Ascending aorta (tissue), 2 donors: ENCODE measurements at places on chromosomes 1 and 21.

GRCh38 chr1:147603986-147604385, 62.7 kb downstream of the BCL9 start:
- DNase-seq = no peak

GRCh38 chr1:243719476-243719875, 130.6 kb downstream of the AKT3 start:
- DNase-seq = no peak

DNA sequence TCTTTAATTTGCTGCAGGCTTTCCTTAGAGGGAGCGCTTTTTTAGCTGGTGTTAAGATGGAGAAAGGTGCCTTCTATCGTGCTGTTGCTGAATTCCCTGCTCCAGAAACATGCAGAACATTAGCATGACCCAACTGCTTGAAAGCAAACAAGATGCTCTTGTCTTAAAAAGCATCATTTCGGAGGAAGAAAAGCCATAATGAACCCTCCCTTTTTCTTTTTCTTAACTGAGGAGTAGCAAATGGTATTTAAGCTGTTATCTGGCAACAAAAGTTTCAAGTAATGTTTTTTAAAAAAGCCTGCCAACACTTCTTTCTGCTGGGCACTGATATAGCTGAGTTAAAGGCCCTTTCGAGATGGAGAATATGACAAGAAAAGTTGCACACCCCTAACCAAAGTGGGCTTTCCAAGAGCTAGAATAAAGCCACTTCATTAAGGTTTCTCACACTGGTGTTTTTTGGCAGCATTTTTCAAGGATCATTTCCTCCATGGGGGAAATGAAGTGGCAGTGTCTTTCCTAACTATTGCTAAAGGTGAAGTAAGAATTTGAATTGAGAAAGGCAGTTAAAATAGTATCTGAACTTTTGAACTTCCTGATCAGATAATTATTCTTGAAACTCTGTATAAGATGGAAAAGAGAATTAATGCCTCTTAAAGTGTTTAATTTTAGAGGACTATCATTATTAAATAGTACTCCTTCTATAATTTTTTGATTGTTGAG, 38.8 kb downstream of the ST6GALNAC5 start:
- DNase-seq = no peak

- DNase-seq = no peak
These were observed 30.1 kb downstream of the ATF3 start for GRCh38 chr1:212638492-212639151.

- DNase-seq = no peak
These were observed 33.1 kb upstream of the LMX1A start for GRCh38 chr1:165389609-165390008.

GRCh38 chr1:147627435-147628110, 42.8 kb downstream of the ACP6 start:
- DNase-seq = peak; percentile 73

GRCh38 chr1:202283379-202283844, 58.3 kb downstream of the UBE2T start:
- no peak for DNase-seq

- no peak for DNase-seq
These were observed 165.6 kb downstream of the NPHP4 start for GRCh38 chr1:5826601-5827000.

- peak; percentile 67 for DNase-seq
These were observed 1.8 kb downstream of the FHL3 start for GRCh38 chr1:38003261-38004250.

- DNase-seq = no peak
These were observed 82.4 kb upstream of the CD1D start for GRCh38 chr1:158098256-158098655.

DNA sequence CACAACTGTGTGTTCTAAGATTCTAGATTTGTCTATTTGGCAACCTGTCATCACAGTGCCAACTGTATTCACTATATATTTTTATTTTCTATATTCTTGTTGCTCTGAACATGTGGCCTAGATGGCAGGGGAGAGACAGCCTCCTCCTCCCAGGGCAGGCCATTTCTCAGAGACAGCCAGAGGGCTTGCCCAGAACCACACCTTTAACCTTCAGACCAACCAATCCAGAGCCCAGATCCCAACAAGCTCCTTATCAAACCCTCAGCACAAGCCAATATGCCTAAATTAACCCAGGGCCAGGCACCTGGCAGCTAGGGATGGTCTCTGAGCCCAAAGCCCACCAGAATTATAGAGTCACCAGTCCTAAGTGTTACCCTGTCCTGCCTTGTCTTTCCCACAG, 19.3 kb downstream of the TRIM11 start:
- no peak for DNase-seq

DNA sequence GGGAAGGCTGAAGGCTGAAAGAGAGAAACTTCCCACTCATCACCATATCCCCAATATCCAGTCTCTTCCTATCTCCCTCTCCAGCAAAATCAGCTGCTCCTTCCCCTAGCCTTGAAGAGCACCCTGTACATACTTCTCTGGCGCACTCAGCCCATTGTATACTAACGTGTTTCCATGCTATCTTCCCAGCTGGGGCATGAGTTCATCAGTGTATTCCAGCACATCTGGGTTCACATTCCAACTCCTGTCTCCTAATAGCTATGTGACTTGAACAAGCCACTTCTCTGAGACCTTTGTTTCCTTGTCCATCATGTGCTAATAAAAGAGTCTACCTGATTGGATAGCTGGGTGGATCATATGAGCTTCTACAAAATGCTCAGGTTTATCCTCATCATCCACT, 51.1 kb upstream of the OLIG2 start:
- DNase-seq = no peak

GRCh38 chr1:183106746-183107145, 79.3 kb upstream of the LAMC2 start:
- no peak for DNase-seq

GRCh38 chr1:198535631-198536030, 4.8 kb downstream of the ATP6V1G3 start:
- no peak for DNase-seq

GRCh38 chr1:220769205-220769604, 17.5 kb upstream of the MTARC1 start:
- DNase-seq = peak; percentile 62

- no peak for DNase-seq
These were observed 36.2 kb downstream of the BACH1 start for GRCh38 chr21:29334717-29335428.

- DNase-seq = no peak
These were observed 4.8 kb upstream of the TCP10L start for GRCh38 chr21:32590130-32590529.

DNA sequence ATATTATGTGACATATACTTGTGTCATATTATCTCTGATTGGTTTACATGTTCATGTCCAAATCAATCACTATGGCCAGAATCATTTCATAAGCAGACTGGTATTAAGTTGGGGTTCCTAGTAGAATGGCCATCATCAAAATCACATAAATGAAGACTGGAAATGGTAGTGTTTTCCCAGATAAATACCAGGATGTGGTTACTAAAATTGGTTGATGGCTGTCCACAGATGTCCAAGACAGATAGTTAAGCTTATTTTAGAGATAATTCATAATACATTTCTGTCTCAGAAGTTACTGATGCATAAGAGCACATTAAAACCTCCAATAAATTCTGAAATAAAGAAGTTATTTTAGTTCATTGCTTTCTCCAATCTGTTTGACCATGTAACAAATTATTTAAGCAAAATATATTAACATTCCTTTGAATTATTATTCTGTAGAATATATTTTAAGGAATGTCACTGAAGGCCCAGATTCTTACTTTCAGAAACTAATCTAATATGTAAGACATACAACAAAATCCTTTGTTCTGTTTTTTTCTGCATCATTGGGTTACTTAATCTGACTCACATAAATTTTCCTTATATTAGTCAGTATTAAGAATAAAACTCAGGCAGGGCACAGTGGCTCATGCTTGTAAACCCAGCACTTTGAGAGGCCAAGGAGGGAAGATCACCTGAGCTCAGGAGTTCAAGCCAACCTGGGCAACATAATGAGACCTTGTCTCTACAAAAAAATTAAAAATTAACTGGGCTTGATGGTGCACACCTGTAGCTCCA, 483.9 kb downstream of the PTPRC start:
- DNase-seq = no peak

GRCh38 chr1:68010090-68010489, 40.3 kb downstream of the DIRAS3 start:
- no peak for DNase-seq

DNA sequence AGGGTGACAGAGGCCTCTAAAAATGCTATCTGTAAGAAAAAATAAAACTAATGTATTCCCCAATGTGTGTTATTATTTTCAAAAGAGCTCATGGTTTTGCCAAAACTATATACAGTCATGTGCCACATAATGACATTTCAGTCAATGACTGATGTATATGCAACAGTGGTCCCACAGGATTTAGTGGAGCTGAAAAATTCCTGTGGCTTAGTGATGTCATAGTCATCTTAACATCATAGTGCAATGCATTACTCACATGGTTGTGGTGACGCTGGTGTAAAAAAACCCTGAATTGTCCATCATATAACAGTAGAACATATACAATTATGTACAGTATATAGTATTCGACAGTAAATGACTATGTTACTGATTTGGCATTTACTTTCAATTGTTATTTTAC, 172.4 kb downstream of the CACNA1E start:
- no peak for DNase-seq

DNA sequence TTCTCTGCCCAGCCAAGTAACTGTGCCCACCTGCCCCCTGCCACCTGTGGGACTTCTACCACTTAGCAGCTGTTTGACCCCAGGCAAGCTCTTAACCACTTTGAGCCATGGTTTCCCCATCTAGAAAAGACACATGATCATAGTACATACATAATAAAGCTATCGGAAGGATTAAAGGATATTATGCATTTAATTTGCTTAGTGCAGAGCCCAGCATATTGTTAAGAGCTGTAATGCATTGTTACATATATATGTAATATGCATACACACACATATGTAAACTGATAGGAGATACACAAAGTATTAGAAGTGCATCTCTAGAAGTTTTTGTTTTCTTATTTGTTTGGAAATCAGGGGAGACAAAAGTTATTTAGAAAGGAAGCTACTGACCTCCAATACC, 83.5 kb upstream of the ZBTB40 start:
- DNase-seq = no peak

- no peak for DNase-seq
These were observed 59.5 kb upstream of the ADARB1 start for GRCh38 chr21:45014747-45015468.

DNA sequence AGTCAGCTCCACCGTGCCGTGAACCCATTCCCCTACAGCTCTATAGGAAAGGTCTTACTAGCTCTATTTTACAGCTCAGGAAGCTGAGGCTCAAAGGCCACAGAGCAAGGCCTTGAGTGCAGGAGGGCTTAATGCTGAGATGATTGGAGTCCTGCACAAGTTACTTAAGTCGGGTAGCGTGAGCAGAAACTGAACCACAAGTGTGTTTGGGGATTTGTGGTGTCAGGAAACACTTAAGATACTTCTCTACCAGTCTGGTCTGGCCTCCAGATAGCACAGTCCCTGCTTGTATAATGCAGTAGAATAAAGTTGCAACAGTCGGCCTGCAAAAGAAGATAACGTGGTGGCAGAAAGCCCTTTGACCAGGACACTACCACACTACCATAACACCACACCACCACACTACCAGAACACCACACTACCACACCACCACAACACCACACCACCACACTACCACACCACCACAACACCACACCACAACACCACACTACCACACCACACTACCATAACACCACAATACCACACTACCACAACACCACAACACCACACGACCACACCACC, 118.1 kb downstream of the SPSB1 start:
- DNase-seq = no peak

- DNase-seq = no peak
These were observed 47.9 kb downstream of the SMYD3 start for GRCh38 chr1:246459221-246459620.

DNA sequence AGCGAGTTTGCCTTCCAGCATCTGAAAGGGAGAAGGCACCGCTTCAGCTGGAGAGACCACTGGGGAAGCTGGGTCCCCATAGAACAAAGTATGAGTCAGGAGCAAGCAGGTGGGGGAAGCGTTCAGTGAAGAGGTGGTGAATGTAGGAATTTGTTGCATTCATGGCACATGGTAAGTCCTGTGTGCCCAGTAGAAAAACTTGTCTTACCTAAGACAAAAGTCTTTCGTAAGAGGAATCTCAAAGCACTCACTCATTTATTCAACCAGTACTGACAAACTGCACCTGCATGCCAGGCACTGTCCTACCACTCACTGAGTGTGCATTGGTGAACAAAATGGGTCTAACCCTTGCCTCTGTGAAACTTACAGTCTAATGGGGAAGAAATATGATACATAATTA, 9.2 kb upstream of the ERRFI1 start:
- no peak for DNase-seq

DNA sequence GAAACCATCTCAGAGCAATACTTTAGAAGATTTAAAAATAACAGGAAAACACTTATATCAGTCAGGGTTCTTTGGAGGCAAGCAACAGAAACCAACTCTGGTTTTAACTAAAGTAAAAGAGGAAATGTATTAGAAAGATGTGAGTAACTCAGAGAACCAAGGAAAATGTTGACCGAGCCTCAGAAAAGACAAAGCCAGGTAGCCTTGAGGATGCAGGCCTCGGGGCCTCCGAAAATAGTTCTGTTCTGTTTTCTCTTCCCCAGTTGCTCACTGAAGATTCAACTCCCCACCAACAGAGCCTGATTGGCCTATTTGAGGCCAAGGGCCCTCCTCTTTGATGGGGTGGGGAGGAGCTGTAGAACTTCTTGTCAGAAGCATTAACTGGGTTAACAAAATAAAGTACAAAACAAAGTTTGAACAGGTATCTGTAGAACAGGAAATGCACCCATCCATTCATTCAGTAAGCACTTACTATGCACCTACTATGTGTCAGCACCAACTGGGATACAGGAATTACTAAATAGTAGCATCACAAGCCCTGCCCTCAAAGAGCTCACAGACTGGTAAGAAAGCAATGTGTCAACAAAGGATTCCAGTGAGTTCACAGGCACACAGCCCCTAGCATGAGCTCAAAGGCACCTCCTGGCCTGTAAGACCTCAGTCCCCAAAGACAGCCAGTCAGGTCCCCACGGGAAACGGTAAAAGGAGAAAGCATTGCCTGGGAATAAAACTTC, 12.6 kb downstream of the SLAMF8 start:
- DNase-seq = no peak

DNA sequence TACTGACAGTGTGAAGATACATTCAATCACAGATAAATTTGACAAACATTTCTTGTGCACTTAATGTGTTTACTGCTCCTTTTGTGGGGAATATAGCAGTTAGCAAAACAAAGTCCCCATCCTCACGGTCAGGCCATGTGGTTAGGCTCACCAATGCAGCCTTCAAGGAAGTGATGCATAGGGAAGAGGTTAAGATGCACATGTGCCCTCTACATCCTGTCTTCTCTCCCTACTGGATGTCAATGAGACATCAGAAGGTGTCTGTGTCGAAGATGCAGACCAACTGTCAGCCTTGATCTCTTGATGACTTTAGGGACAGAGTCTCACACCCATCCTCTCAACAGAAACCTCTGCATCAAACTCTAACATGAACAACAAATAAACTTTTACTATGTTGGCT, 78.7 kb downstream of the FH start:
- no peak for DNase-seq

GRCh38 chr1:247104965-247105364, 809 bp upstream of the ZNF669 start:
- DNase-seq = no peak
